ENCODE measurements at places on chromosomes 5 and 9. TPM values are rescaled to one million over a fixed set of nuclear protein-coding genes. Genes with fewer than 3 reads are reported as not detected.

The SYK gene
- polyA plus RNA-seq: not detected

DNA sequence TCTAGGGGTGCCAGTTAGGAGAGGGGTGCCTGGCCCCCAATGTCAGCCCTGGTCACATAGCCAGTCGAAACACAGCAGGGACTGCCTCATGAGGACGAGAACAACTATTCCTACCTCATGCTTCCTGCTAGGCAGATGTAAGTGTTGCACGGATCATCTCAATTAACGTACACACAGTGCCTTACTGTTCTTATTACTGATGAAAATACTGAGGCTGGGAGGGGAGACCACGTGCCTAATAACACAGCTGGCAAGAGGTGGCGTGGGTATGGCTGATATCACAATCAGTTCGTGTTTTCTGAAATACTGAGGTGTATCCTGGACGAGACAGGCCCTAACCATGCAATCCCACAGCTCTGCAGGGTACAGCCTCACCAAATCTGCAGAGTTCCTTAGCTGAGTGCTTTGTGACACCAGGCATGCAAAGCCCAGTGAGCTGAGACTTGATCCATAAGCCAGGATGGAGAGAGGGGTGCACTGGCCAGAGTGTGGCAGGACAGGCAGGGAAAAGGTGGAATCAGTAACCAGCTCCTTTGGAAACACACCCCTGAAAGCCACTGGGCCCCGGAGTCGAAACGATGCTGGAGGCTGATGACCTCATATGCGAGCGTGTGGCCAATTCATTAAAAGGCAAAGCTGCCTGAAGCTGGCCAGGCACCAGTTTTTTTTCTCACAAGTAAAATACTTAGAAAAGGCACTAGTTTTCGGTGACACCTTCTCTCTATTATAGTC is 63.9 kb downstream of the PRRT1B start:
- no peak for DNase-seq

DNA sequence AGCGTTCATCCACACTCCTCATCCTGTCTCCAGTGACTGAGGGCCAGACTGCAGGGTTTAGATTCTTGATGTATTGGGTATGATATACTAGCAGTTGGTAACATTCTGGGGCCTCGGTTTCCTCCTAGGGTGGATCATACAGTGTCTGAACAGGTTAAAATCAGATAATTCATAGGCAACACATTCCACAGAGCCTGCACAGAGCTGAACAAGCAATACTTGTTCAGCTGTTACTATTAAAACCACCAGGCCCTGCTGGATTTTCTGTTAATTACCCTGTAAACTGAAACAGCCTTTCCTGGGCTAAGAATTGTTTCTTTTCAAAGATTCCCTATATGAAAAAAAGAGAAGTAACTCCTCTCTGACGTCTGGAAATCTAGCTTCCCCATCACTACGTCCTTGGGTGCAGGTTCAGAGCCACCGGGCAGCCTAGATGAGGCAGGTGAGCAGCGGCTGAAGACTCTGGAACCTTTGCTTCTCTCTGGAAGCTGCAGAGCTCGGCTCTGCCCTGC is 1313.5 kb upstream of the WWC1 start:
- DNase-seq: no peak

DNA sequence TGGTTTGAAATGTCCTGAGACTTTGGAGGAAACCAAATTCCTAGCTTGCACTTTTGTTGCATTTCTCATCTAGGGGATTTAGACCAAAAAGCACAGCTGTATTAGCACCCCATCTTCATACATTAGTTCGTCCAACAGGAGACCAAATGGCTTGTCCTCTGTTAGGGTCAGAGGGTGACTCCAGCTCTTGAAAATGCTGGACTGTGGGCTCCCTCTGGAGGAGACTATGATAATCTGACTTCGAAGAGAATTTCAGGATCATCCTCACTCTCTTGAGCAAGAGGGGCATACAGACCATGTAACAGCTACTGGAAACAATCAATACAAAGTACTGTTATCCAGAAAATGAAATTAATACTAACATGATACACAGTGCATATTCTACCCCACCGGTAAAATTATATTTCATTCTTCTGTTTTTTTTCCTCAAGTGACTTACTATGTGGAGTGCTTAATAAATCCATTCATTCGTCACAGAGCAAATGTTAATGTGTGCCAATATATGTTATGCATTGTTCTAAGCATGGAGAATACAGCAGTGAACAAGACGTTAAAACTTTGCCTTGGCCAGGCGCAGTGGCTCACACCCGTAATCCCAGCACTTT is 63.7 kb upstream of the PPP2CA start:
- peak; percentile 19 for DNase-seq

GRCh38 chr5:119343052-119343451 is 12.8 kb upstream of the TNFAIP8 start:
- no peak for DNase-seq

GRCh38 chr5:55899344-55899743 is 48.2 kb downstream of the IL31RA start:
- no peak for DNase-seq
